ENCODE measurements at places on chromosomes 6 and 20.

DNA sequence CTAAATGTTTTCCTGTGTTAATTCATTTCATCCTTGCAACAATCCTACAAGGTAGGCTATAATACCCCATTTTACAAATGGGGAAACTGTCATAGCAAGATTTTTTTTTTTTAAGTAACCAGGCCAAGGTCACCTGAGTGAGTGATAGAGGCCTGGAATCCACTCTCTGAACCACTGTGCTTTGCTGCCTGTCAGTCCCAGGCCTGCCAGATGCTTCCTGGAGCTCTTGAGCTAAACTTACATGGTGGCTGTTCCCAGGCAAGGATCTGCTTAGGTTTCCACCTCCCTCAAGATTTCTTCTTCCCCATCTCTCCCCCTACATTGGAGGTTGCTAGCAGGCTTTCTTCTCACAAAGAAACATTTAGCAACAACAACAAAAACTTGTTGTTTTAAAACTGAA, 32.7 kb upstream of the RNF8 start:
- DNase-seq = no peak

DNA sequence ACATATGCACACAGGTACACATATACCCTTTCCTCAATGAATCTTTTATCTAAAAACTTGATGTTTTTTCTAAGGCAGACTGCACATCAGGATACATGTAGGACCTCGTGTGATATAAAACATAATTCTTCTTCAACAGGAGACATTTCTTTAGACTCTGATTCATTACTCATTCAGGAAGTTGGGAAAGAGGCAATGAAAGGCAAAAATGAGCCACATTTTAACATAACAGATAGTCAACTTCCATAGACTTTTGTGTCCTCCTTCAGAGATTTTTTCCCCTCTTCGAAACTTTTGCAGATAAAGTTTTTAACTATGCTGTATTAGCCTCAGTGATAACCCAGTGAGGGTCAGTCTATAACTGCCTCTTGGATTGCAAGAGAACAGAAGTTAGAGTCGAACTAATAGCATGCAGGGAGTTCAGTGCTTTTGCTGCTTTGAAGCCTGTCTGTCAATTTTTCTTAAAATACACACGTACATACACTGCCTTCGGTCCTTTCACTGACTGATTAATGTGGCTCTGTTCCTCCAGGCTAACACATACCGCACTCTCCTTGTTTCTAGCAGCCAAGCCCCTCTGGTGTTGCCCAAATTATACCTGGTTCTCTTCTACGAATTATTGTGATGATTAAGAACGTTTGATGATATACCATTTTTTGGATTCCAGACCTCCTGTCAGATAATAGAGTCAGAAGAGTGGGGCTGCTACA, 562.5 kb upstream of the MAP3K7 start:
- DNase-seq = no peak

GRCh38 chr6:43505718-43506117, 4.4 kb downstream of the LRRC73 start:
- no peak for DNase-seq

DNA sequence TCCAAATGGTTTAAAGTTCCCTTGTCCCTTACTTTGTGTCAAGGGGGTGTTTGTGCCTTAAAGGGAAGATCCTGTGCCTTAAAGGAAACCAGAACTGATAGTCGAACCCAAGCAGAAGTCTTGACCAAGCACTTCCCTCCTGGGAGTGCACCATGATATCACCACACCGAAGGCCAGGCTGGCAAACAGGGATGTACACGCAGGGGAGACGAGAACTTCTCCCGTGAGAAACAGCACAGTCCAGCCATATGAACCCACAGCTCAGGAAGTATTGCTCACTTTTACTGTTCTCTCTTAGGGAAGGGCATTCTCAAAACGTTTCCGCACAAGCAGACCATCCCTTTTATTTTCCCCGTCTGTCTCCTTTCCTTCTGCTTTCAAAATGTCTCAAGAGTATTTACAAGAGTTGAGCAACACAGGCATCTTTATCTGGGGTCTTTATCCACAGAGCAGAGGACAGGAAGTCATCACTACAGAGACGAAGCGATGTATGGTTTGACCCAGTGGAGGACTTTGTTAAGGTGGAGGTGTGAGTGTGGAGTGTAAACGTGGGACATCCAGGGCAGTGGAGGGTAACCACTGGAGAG, 12.8 kb upstream of the SERPINB1 start:
- DNase-seq = no peak

DNA sequence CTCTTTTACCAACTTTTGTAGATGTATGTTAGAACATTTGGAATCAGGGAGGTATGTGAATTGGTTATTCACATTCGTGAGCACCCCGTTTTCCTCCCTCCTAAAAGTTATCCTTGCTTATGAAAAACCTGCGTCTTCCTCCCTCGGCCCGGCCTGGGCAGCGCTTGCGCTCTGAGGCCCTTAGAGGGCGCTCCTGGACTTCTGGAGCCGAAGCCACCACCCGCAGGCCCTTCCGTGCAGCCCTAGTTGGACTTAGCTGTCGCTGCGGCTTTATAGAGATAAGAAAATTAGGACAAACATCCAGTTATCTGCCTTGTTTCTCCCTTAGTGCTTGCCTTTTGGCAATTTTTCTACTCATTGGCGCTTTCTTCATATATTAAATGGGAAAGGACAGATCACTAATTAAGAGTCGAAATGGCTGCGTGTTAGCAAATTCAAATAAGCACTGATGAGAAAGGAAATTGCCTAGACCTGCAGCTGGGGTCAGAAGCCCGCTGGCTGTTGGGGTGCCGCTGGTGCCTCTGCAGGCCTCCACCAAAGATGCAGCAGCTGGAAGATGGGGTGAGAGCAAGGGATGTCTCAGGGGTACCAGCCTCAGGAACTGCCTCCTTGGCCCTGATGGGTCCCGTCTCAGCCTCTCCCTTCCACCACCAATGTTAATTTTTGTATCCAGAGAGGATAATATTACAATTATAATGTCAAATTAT, 5.2 kb downstream of the FNDC1 start:
- peak; percentile 18 for DNase-seq

- no peak for DNase-seq
Measured at GRCh38 chr20:44759595-44759994, 13.9 kb downstream of the KCNK15 start.

- DNase-seq = no peak
Measured at GRCh38 chr6:98041921-98042320, 758.9 kb upstream of the MMS22L start.

DNA sequence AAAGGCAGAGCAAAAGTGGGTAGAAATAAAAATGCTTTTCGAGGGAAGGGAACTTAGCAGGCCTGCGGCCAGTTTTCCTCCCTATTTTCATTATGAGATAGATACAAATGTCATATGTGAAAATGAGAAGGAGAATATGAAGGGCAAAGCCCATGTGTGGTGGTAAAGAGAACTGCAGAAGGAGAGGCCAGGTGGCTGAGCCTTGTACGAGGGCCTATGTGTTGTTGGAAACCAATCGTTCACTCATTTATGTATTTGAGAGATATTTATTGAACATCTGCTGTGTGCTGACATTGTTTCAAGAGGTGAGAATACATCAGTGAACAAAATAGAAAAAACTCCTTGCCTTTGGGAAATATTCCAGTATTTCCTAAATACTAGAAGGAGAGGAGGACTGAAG, 147.7 kb downstream of the SH3BGRL2 start:
- no peak for DNase-seq

DNA sequence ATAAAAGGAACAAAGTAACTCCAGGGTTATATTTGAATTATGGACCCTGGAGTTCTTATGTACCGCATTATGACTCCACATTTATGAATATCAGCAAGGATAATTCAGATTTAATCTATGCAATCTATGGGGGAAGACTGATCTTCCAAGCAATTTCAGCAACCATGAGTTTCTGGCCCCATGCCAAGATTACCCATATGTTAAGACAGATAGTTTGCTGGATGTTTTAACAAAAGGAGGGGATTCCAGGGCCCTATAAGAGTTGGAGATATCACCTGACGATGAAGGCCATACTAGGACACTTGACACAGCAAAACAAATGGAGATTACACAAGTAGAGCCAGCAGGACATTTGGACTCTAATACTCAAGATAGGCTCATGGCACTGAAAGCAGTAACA, 45.9 kb upstream of the PLN start:
- DNase-seq = no peak

DNA sequence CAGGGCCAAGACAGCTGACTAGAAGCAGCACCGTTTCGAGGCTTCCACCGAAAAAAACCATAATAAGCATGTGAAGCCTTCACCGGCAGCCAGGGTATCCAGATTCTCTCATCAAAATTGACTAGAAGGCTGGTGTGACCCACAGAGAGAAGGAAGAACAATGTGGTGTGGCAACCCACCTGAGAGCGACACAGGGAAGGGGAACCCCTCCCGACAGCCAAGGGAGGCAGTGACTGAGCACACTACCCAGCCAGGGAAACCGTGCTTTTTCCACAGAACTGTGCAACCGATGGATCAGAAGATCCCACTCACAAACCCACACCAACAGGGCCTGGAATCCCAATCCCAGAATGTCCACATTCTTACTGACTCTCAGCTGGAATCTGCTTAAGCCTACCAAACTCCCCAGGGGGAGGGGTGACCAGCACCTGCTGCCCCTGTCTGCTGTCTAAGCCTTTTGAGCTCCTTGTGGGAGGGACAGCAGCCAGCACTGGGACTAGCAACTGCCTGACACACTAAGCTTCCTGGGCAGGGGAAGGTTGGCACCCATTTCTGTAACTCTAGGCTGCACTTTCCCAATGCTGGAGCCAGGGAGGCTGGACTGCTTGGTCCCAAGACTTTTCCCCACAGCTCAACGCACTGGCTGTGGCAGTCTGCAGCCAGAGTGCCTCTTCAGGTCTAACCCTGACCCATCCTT, 231.9 kb upstream of the FAM83B start:
- DNase-seq = no peak

GRCh38 chr6:38212116-38212515, 392.6 kb downstream of the ZFAND3 start:
- DNase-seq = no peak

DNA sequence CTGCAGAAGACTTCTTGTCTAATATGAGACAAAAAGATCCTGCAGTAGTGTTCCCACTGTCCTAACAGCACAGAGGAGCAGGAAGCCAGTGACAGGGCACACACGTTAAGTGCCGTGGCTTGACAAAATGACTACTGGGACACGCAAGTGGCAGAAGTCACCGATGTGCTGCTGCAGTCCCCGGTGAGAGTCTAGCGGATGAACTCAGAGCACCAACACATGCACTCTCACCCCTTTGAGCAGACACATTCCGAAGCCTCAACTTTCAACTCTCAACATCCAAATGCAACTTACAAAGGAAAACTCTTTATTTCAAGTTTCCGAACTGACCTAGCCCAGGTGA, 898 bp downstream of the LAMA4 start:
- DNase-seq = no peak

DNA sequence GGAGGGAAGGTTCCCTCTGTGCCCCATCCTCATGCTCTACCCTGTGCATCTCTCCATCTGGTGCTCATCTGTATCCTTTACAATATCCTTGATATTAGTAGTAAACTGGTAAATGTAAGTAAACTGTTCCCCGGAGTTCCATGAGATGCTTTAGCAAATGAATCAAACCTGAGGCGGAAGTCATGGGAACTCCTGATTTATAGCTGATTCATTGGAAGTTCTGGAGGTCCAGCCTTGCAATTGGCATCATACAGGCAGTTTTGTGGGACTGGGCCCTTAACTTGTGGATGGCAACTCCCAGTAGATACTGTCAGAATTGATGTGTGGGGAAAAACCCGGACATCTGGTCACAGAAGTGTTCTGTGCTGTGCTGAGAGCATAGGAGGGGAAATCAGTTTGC, 11.2 kb upstream of the SLC22A2 start:
- no peak for DNase-seq

DNA sequence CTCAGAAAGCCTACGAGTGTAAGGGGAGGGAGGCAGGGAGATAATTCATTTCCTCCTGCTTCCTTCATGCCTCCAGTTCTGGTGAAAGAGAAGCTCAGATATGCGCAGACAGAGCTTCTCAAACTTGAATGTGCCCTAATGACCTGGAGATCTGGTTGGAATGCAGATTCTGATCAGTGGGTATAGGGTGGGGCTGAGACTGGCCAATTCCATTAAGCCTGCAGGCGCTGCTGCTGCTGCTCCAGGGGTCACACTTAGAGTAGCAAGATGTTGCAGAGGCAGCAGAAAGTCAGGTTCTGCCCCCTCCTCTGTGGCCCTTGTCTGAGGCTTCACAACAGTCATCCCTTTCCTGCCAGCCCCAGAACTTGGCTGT, 161.0 kb downstream of the DHX35 start:
- no peak for DNase-seq

DNA sequence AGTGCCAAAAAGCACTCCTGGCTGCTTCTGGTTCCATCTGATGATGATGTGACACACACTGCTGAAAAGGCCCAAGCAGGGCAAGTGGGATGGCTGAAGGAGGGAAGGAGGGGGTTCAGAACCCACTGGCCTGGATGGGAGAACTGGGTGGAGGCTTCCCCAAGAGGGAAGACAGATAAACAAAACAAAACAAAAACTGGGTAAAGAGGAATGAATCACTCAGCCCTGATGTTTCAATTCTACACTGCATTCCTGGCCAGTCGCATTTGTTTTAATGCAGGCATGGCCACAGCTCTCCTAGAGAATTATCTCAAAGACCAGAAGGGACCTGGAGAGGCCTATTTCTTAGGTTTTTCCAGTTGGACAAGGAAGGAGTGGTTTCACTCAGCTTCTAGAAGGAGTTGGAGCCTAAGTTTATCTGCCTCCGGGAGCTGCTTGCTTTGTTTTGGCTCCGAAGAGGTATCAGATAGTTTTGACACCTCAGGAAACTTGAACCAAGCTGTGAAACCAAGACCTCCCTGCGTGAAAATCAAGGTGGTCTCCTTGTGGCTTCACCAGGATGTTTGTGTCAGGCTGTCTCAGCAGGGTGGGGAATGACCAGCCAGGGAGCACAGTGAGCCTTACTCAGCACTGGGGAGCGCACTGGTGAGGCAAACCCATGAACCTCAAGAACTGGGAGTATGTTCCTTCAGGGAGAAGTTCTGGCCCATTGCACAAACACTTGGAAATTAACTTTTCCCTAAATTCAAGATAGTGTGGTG, 16.1 kb downstream of the TTPAL start:
- no peak for DNase-seq

DNA sequence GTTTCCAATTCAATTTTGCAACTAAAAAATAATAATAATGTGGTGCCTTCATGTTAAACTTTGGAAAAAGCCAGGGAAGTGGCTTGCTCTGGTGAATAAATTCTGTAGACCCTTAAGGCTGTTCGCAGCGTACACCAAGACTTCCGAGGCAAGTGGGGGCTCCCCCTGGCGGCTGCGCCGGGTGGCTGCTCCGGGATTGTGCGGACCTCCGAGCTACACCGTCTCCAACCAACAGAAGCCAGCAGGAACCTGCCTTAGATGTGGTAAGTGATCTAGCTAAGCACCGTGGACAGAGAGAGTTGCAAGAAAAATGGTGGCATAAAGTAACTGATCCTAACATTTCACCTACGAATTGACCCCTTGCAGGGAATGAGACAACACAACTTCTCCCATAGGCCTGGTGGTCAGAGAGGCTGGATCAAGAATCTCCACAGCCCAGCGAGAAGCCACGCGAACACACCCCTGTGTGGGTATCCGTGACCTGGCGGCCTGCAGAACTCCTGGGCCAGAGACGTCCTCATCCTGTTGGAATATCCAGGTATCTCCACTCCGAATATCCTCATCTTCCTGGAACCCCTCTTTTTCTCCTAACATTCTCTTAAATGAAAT, 69.6 kb downstream of the TBXT start:
- DNase-seq = no peak

All from stimulated activated CD4-positive, alpha-beta T cell treated with anti-CD3 and anti-CD28 coated beads, Interleukin-1b, Interleukin-23, amount 100 ng/mL, for 1 hour (primary cell).